ENCODE measurements at places on chromosomes 16 and 17. TPM values are rescaled to one million over a fixed set of nuclear protein-coding genes. Genes with fewer than 3 reads are reported as not detected.

The C16orf74 gene
- total RNA-seq = 15.6 TPM

The CIITA gene
- 179 TPM for total RNA-seq

The PDILT gene
- not detected for total RNA-seq

The AOC3 gene
- total RNA-seq = 28.3 TPM

DNA sequence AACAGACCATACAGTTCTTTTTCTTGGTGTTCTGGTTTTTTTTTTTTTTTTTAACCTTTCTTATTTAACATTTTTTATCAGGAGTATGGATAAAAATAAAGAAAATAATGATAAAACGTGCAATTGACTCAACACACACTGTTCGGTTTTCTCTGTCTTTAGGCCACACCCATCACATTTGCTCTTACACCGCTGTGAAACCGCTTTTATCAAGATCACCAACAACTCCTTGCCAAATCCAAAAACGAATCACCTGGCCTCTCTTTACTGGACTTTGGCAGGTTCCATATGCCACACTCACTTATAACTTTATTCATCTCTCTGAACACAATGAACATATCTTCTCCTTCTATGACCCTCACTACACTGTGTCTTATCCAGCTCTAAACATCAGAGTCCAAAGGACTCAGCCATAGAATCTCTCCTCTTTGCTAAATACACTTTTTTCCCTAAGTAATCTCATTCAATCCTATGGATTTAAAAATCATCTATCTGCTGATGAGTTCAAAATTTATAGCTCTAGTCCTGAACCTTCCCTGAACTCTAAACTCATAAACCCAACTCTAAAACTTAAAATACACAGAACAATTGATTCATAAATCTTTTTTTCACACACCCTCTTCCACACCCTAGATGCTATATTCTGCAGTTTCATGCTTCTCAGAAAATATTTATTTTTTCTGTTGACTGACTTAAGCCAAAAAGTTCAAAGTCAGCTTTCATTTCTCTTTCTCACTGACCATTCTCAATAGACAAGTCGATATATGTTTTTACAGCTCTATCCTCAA, 800.6 kb upstream of the SOX9 start:
- no peak for DNase-seq

- peak; percentile 62 for DNase-seq
These were observed 8.5 kb downstream of the GAA start for GRCh38 chr17:80109713-80110446.

- DNase-seq = no peak
These were observed 76.9 kb upstream of the CLEC18A start for GRCh38 chr16:69874271-69874670.

DNA sequence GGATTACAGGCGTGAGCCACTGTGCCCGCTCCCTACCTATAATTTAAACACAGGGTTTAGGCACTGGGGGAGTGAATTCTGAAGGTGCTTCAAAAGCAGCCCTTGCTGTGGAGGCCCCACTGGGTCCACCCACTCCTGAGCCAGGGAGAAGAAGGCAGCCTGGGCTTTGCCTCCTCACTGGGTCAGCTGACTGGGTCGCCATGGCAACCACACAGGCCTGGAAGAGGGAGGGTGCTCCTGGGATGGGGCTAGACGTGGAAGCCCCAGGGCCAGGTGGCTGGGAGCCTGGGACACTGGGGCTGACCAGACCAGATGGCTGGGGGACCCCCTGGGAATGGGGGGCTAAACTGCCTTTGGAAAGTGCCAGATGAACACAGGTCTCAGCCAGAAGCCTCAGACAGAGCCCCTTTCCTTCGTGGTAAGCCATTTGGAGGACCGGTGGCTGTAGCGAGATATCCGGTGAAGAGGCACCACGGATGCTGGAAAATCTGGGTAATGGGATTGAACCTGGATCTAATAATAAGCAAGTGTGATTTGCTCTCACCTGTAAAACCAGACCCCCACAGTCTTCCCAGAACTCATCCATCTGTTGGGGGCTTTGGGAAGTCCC, 32.9 kb downstream of the TRARG1 start:
- DNase-seq = no peak

DNA sequence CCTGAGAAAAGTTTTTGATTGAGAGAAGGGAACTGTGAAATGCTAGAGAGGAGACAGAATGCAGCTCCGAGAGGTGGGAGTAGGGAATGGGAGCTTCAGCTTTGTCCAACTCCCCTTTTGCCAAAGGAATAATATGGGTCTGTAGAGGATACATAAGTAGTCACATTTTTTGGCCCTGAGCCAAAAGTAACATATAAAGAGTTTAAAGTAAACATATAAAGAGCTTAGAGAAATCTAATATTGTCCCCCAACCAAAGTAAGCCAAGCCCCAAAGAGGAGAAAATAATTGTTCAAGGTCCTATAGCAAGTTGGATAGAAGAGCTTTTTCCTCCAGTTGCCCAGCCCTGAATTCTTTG, 215.1 kb downstream of the TMEM114 start:
- DNase-seq = no peak

- DNase-seq = no peak
These were observed 63.7 kb upstream of the NLK start for GRCh38 chr17:27978689-27979175.

The GAS2L2 gene
- total RNA-seq = not detected

GRCh38 chr17:69608808-69609472, 194.4 kb downstream of the MAP2K6 start:
- DNase-seq = no peak

The RASL10B gene
- 0.74 TPM for total RNA-seq

The FBXO39 gene
- total RNA-seq = not detected

GRCh38 chr16:19636436-19637267, 81.1 kb downstream of the VPS35L start:
- DNase-seq = no peak

Data from spleen (tissue), 13 donors.